ENCODE measurements at places on chromosomes 5 and 9.

DNA sequence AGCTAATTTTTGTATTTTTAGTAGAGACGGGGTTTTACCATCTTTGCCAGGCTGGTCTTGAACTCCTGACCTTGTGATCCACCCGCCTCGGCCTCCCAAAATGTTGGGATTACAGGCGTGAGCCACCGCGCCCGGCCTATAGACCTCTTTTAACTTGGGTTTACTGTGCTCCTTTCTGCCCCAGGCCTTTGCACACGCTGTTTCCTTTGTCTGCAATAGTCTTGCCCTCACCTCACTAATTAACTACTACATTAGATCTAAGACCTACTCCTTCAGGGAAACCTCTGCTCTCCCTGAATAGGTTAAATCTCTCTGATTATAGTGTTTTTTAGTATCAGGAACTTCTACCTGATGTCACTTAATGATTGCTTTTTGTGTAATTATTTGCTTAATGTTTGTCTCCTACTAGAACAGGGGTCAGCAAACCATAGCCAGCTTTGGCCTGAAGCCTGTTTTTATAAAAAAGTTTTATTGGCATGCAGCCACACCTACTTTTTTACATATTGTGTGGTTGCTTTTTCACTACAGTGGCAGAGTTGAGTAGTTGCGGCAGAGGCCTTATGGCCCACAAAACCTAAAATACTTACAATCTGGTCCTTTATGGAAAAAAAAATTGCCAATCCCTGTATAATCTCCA is 31.2 kb upstream of the TLE1 start:
- DNase-seq = no peak

DNA sequence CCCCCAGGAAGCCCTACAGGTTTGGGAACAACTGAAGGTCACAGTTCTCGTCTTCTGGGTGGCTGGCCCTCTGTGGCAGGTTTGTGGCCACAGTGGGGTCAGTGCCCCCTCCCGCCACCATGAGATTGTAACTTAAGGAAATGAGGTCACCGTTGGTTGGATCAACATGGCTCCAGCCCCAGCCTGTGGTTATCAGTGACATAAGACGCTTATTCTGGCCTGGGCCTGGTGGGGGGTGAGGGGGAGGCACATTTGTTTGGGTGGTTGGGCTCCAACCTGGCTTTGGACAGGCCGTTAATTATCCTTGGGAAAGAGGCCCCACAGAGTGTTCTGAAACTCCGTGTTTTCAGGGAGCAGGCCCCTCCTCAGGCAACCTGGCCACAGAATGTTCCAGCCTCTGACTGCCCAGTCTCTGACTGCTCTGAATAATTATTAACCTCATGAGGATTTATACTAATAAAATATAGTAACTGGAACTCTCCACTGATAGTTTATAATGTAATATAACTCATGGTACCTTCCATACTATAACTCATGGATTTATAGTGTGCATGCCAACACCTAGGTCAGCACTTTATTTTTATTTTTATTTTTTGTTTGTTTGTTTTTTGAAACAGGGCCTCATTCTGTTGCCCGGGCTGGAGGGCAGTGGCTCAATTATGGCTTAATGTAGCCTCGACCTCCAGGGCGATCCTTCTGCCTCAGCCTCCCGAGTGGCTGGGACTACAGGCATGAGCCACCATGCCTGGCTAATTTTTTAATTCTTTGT is 58.0 kb upstream of the RPL26L1 start:
- no peak for DNase-seq

DNA sequence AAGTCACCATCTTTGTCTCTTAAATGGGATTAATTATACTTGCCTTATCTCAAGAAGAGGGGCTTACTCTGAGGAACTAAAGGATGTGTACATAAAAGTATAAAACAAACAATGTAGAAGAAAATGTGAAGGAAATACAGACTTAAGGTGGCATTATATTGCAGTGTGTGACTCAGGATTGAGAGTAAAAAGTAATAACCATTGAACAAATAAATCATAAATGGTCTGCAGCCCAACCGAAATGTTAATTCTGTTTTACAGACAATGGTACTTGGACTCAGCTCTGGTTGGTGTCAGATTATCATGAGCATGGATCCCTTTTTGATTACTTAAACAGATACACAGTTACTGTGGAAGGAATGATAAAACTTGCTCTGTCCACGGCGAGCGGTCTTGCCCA is 37.4 kb downstream of the TGFBR1 start:
- no peak for DNase-seq

DNA sequence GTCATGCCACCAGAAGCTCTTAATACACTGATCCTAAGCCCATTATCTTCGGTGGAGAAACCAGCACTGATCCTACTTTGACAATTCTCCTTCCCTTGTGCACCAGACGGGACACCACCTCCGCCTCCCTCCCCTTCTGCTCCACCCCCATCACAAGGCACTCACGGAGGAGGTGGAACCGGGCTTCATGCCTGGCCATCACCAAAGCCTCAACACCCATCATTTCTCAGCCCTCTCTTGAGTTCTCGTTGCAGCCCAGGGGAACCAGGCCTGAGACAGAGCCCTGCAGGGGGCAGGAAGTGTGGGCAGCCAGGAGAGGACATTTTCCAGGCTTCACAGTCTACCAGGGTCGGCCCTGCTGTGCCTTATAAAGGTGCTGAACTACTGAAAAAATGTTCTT is 160.5 kb downstream of the GOLPH3 start:
- no peak for DNase-seq

DNA sequence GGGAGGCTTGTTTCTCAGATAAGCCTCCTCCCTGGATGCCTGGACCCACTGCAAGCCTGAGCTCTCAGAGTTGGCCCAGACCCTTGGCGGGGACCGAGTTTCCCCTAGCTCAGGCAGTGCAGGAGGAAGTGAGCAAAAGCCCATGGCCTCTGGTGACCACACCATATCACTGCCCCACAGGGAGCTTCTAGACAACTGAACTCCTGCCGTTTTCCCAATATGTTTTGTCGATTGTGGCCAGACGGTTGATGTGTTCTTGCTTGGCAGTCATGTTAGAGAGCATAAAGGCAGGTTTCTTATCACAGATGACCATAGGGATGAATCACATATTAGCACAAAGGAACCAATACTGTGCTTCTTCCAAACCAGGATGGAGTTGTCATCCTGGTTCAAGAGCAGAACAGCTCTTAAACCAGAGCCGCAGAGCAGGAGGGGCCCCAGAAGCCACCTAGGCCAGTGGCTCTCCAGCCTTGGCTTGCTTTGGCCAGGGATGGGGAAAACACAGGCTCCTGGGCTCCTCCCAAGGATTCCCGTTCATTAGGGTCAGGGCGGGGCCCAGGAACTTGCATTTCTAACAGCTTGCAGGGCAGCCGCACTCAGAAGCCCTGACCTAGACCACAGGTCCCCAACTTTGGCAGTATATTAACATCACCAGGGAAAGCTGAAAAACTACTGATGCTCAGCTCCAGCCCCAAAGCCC is 113.1 kb upstream of the TBC1D2 start:
- peak; percentile 9 for DNase-seq

DNA sequence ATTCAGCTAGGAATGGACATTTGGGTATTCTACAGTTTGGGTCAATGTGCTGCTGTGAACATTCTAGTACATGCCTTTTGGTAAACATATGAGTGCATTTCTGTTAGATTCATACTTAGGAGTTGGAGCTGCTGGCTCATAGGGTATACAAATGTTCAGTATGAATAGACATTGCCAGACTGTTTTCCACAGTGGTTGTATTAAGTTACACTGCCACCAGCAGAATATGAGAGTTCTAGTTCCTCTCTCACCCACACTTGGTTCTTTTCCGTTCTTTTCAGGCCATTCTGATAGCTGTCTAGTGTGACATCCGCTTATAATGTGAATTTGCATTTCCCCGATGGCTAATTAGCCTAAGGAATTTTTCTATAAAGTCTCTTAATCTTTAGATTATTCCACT is 25.0 kb downstream of the STOM start:
- no peak for DNase-seq

DNA sequence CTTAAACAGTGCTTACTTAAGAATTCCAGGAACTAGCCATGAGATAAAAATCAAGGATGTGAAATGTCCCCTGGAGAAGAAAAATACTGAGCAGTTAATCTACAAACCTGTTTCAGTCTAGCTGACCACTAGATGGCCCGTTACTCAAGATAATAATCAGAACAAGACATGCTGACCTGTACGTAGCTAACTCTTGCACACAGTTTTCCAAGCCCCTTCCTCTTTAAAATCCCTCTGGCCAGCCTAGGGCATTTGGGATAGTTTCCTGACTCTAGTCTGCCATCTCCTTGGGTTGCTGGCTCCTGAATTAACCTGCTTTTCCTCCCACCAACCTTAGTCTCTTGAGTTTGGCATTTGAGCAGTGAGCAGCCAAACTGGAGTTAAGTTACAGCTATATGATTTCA is 59.2 kb upstream of the TRAF1 start:
- peak; percentile 30 for DNase-seq

DNA sequence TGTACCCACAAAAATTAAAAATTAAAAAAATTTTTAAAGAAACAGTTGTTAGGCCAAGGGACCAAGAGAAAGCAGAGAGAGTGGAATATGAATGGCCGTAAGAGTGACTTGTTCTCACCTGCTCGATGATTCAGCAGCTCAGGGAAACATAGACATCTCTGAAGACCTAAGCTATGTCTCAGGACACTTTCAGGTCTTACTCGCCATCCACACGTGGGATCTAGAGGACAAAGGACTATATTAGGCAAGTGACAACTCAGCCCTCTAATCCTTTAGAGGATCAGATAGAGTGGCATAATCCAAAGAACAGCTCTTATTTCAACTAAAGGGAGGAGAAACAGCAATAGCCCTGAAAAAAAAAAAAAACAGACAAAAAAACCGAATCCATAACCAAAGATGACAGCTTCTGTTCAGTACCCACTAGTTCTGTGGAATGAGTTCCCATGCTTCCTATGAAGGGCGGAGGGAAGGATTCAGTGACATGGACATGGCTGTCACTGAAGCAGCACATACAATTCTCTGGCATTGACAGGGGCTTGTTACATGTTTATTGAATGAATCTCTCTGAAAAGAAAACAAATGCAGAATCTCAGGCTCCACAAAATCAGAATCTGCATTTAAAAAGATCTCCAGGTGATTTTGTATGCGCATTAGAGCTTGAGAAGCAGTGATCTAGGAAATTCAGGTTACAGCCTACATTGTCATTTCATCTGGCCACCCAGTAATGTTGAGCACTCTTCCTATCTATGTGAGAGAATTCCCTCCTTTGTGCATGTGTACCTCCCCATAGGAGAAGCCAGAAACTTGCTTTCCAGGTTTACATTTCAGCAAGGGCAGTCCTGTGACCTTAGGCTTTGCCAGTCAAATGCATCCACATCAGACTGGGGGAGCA is 96.0 kb downstream of the KIAA1958 start:
- DNase-seq = no peak

DNA sequence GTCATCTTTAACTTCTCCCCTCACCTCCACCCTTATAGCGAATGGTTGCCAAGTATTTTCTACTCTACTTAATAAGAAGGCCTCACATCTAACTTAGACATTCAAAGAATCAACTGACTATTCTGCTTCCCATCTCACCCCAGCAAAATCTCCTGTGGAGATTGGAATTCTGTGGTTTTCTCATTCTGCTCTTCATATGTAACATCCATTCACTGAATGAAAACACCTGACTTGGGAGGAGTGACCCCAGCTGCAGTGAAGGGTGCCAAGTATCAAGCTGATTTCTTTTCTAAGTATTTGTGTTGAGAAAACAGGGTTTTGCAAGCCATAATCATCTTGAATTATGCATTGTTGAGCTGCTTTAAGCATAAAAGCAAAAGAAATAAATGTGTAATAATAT is 42.5 kb upstream of the TAF1L start:
- DNase-seq = no peak

- DNase-seq = no peak
Measured at GRCh38 chr9:126844085-126844484, 16.4 kb upstream of the ZBTB34 start.

GRCh38 chr9:8486095-8486494 is 686.5 kb upstream of the DMAC1 start:
- no peak for DNase-seq

GRCh38 chr9:95055851-95056551 is 261.5 kb downstream of the FANCC start:
- no peak for DNase-seq

DNA sequence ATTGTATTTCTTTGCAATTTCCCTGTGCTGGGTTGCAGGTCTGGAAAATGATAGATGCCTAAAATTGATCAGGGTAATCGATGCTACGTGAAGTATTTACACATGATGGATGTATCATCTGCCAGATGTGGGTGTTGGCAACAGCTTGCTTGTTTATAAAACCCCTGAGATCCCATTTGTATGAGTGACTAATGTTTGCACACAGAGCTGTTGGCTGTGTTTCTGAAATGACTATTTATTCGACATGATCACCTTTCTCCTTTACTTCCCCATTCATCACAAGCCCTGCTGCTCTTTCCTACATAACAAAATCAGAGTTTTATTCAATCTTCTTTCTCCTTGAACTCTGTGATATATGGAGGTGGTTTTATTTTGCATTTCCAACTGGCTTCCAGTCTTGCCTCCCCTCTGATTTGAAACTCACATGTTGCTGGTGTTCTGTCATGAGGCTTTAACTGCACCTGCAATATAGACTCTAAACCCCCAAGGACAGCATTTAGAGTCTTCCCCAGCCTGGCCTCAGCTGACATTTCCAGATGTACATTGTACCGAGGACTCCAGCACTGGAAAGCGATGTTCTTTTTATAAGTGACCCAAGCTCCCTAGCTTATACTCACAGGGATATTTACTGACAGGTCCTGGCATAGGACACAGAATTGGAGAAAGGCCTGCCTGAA is 50.7 kb upstream of the SHB start:
- no peak for DNase-seq

DNA sequence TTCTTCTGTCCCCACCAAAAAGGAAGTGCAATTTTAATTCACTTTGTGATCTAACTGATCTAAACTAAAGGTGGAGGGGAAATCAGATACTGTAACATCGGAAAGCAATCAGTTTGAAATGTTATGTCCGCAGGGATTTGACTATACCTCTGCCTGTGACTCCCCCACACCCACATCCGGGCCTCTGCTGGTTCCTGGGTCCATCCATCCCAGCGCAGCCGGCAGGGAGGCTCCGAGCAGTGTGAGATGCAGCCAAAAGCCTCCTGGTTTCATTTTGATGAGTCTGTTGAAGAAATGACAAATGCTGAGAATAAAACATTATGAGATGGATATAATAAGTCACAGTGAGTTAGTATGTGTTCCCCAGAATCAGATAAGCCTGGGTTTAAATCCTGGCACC is 8.6 kb downstream of the FSTL4 start:
- DNase-seq = no peak

DNA sequence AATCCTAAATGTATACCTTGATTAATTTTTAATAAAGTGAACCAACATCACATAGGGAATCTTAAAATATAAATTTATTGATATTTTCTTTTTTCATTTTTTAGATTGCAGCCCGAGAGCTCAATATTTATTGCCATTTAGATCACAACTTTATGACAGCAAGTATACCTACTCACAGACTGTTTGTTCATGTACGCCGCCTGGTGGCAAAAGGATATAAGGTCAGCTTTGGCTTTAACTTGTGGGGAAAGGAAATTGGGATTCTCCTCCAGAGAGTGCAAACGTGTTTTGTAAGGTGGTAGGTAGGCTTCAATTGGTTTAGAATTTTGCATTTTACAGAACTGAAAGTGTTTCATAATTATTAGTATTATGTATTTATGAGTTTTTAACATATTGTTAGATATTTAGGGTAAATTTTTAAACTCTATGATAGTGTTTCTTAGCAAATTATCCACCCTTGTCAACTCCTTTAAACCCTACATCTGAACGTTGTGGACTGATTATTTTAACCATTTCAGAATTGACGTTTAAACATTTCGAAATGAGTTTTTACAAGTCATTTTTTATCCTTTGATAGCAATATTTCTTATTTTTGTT is 17.5 kb upstream of the DHFR start:
- no peak for DNase-seq

All from CMK (cell line).